ENCODE measurements at places on chromosomes 6 and 20. TPM values are rescaled to one million over a fixed set of nuclear protein-coding genes. Genes with fewer than 3 reads are reported as not detected.

DNA sequence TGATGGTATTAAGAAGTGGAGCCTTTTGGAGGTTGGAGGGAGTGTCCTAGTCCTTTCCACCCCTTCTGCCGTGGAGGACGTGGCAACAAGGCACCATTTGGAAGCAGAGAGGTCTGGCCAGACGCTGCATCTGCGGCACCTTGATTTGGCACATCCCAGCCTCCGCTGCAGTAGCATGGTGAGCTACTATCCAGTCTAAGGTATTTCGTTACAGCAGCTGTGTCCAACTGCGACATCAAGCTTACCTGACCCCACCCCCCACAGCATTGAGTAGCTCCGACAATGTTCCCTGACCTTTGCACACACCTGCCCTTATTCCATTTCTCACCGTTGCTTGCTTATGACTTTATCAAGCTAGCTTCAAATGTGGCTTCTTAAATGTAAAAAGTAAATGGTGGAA, 29.8 kb upstream of the SYNJ2 start:
- DNase-seq = no peak

DNA sequence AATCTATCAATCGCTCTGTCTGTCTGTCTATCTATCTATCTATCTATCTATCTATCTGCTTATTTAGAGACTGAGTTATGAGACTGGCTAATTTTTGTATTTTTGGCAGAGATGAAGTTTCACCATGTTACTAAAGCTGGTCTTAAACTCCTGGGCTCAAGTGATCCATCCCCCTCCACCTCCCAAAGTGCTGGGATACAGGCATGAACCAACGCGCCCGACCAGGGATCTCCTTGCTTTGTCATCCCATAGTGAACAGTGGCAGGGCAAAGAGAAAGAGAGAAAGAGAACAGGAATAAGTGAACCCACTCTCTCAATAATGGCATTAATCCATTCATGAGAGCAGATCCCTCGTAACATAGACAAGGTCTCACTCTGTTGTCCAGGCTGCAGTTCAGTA, 66.4 kb upstream of the DSP start:
- DNase-seq = no peak

DNA sequence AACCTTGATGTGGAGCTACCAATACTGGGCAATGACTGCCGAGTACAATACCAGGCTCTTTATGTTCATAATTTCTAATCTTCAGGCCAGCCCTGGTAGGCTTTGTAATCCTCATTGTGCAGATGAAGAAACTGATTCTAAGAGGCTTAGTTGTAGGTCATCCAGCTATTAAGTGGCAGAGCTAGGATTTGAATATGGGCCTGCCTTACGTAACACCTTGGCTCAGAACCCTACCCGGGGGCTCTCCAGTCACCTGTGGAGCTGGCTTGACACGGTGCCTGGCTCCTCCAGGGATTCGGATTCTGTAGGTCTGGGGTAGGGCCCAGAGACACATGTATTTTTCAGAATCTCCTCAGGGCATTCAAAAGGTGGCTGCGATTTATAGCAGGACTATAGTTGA, 515.5 kb downstream of the QKI start:
- no peak for DNase-seq

DNA sequence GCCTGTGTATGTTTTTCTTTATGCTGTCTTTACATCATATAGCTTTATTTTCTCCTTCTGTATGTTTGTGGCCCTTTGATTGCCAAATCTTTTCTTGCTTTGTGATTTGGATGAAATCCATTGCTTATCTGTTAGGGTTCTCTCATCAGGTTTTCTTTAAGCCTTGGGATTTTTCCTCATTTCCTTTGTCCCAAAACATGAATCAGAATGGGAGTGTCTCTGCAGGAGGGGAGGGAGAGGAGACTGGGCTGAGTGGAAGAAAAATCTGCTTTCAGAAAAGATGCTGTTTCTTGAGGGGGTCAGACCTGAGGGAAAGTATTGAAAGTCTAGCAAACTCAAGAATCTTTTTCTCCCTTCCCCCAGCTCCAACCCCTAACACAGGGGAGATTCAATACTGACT, 758.0 kb upstream of the MMS22L start:
- no peak for DNase-seq

- DNase-seq = no peak
Measured at GRCh38 chr6:111724039-111724438, 118.4 kb upstream of the TRAF3IP2 start.

- no peak for DNase-seq
Measured at GRCh38 chr20:50121858-50122271, 8.9 kb upstream of the UBE2V1 start.

GRCh38 chr6:13014504-13015378, 298.2 kb downstream of the PHACTR1 start:
- no peak for DNase-seq

- DNase-seq = no peak
Measured at GRCh38 chr6:54935739-54936138, 89.2 kb downstream of the FAM83B start.

GRCh38 chr6:127365874-127366273, 22.5 kb upstream of the ECHDC1 start:
- DNase-seq = no peak

GRCh38 chr6:89242574-89243330, 25.6 kb upstream of the GABRR1 start:
- DNase-seq = peak; percentile 35

DNA sequence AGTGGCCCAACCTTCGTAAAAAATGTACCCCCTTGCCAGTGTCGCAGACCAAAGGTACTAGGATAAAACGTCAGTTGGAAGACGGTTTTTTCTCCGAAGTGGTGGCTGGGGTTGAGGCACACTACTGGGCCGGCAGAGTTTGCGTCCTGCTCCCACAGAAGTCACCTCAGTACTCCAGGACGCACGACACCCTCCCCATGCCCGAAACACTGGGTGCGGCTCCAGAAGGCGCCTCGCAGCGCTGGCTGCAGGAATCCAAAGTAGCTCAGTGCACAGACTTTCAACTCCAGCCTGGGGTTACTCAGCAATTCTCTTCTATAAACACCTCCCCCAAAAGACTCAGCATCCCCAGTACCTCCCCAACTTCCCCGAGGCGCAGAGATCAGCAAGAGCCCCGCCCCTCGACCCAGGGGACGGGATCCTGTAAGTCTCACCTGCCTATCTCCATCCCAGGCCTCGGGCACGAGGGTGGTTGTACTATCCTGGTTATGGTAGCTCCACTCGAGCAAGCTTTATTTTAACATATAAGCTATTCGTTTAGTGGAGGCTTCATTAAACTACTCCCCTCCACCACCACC, 88.2 kb downstream of the ZFP64 start:
- DNase-seq = peak; percentile 36

MEP1A gene
- total RNA-seq = not detected

UST gene
- total RNA-seq = 0.74 TPM

OR2B6 gene
- not detected for total RNA-seq

HLA-DQB1 gene
- 6.2 TPM for total RNA-seq

SGK2 gene
- total RNA-seq = 0.27 TPM

PLG gene
- total RNA-seq = not detected

SH3BGRL2 gene
- total RNA-seq = 0.62 TPM

SAPCD1 gene
- total RNA-seq = 9.8 TPM

TRIM40 gene
- total RNA-seq = not detected
